ENCODE measurements at places on chromosomes 3 and 15.

DNA sequence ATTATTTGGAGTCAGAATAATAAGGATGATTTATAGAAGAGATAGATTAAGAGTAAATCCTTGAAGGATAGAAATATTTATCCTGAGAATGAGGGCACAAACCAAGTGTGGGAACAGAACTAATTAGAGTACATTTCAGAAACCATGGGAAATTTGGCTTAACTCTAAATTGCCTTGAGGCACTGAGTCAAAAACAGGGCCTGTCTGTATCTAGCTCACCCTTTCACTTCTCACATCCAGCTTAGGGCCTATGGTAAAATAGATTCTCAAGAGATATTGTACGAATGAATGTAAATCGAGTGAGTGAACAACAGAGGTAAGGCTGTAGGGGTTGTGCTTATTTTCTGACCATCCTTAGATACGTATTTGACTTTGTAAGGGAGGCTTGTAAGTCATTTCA, 586.1 kb upstream of the DPPA4 start:
- DNase-seq: no peak

- no peak for DNase-seq
These were observed 3.3 kb downstream of the RHCG start for GRCh38 chr15:89492934-89493631.

- DNase-seq: peak; percentile 69
These were observed 23.3 kb downstream of the ST3GAL6 start for GRCh38 chr3:98786364-98787006.

- DNase-seq: no peak
These were observed 79.2 kb downstream of the CNTN3 start for GRCh38 chr3:74535281-74535680.

DNA sequence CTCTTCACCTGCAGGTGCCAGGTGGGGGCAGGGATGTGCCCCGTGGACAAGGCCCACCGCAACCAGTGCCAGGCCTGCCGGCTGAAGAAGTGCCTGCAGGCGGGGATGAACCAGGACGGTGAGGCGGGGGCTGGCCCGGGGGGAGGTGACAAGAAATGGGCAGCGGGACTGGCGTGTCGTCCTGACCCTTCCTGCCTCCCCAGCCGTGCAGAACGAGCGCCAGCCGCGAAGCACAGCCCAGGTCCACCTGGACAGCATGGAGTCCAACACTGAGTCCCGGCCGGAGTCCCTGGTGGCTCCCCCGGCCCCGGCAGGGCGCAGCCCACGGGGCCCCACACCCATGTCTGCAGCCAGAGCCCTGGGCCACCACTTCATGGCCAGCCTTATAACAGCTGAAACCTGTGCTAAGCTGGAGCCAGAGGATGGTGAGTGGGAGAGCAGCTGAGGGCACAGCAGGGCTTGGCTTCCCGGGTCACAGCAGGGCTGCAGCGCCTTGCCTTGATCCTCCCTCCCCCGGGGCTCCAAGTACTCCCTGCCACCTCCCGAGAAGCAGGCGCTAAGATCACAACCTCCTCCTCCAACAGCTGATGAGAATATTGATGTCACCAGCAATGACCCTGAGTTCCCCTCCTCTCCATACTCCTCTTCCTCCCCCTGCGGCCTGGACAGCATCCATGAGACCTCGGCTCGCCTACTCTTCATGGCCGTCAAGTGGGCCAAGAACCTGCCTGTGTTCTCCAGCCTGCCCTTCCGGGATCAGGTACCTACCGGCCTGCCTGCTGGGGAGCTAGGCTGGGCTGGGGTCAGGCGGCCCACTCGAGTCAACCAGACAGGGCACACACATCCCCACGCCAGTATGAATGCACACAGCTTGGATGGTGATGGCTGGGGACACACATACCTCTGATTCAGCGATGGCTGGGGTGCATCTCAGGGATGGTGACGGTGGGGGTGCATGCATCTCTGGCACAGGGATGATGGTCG, 1.7 kb downstream of the NR2E3 start:
- DNase-seq: no peak

DNA sequence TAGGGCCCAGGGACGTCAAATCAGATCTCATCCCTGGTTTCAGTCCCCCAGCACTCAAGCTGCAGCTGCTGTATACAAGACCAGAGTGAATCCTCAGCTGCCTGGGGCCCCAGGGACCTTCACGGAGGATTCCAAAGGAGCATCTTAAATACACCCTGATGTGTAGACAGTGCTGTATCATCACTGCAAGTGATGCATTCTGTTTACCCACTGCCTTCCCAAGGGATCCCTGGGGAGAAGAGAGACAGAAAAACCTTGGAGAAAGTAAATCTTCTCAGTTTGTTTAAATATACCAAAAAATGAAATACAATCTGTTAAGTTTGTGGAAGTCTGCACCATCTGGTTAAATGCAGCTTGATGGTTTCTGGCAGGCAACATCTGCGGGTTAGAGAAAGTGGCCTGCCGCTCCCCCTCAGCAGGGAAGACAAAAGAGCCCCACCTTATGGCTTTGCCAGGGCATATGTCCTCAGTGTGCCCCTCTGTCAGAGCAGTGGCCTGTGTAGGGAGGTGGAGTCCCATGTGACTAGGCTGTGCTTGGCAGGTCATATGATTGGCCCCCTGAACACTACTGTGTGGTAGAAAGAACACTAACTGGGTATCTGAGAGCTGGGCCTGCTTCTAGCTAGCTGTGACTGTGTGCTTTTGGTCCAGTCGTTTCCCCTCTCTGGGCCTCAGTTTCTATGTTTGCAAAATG, 222.2 kb upstream of the TRIM42 start:
- no peak for DNase-seq

GRCh38 chr3:76134166-76134565, 348.8 kb upstream of the ZNF717 start:
- DNase-seq: no peak

DNA sequence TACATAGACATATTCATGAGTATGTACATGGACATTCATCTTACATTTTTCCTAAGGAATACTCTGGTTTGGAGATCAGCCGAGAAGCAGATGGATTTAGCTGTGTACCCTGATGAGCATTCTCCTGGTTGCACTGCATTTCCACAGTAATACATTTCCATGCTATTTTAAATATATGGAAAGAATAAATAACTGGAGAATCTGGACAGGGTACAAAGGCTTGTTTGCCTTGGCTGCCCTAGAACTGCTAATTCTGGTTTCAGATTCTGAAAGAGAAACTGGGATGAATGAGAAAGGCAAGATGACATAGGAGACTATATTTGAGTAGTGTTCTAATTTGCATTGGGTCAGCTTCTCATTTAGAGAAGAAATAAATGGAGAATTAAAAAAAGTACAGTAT, 190.8 kb upstream of the FAM3D start:
- no peak for DNase-seq

- DNase-seq: no peak
These were observed 143.8 kb downstream of the SV2B start for GRCh38 chr15:91243826-91244225.

DNA sequence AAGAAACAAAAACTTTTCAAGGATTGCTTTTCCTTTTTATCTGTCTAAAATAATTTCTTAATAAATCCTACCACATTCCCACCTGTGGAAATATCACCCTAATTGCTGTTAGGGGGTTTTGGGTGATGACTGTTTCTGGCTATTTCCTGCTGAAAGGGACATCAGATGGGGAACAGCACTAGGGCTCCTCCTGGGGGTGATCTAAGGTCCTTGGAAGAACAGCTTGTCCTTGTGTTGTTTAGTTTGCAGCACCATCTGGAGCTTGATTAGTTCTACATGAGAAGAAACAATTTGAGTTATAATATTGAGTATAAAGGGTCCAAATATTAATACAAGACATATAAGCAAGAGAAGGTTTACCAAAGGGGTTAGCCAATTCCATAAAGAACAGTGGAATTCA, 18.7 kb downstream of the OR5H15 start:
- DNase-seq: no peak

DNA sequence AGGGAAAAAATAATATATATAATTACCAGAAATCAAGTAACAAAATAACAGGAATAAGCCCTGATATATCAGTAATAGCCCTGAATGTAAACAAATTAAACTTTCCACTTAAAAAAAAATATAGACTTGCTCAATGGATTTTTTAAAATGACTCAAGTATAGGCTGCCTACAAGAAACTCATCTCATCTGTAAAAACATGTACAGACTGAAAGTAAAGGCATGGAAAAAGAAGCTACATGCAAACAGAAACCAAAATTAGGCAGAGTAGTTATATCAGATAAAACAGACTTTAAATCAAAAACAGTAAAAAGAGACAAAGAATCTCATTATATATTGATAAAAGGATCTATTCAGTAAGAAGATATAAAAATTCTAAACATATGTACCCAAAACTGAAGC, 82.4 kb upstream of the STT3B start:
- no peak for DNase-seq

DNA sequence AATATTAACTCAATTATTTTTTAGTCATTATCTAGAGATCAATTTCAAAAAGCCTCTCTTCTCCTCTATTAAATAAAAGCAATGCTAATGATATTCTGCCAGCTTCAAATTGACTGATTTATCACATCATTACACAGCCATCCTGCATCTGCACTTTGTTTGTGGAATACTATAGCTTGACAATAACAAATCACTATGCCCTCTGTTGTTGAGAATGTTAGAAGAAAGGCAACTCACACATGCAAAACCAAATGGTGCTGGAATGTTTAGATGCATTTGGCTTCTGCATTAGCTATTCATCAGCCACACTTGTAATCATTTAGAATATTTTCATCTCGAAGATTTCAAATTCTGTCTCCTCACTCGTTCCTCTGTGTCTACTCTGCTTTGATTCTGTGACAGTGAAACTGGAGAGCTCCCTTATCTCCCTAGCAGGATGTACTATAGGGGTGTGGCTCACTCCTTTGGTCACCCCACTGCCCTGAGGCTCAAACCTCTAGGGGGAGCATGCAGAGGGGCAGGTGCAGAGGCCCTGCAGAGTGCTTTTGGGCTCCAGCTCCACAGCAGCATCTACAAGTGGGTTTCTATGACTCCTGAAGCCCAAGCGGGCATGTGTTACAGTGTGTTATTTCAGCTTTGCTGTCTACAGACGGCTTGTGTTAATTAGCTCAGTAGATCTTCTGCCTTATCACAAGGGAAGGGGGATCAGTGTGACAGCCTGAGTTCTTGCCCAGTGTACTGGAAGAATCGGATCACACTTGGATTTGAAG, 454.1 kb upstream of the BCHE start:
- DNase-seq: peak; percentile 40

- DNase-seq: no peak
These were observed 281.3 kb downstream of the FGF12 start for GRCh38 chr3:192445770-192446644.

- DNase-seq: peak; percentile 65
These were observed 16.8 kb downstream of the ATG7 start for GRCh38 chr3:11288786-11289637.

DNA sequence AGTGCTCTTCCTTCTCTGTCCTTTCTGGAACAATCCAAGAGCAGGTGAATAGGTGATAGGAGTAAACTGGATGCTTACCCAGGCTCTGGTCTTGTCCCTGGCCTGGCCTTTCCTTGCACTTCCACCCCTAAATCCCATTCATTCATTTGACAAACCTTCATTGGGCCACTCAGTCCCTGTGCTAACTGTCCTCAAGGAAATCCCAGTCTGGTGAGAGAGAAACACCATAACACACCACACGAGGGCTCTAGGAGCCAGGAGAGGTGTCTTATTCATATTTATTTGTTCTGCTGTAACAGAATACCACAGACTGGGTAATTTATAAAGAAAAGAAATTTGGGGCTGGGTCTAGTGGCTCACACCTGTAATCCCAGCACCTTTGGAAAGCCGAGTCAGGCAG, 22.8 kb downstream of the EFCC1 start:
- peak; percentile 63 for DNase-seq

GRCh38 chr15:24933716-24934115, 21.1 kb upstream of the SNRPN start:
- no peak for DNase-seq

- no peak for DNase-seq
These were observed 139.0 kb upstream of the SLC2A2 start for GRCh38 chr3:171165499-171165921.

GRCh38 chr15:38620098-38620497, 55.5 kb upstream of the RASGRP1 start:
- no peak for DNase-seq

DNA sequence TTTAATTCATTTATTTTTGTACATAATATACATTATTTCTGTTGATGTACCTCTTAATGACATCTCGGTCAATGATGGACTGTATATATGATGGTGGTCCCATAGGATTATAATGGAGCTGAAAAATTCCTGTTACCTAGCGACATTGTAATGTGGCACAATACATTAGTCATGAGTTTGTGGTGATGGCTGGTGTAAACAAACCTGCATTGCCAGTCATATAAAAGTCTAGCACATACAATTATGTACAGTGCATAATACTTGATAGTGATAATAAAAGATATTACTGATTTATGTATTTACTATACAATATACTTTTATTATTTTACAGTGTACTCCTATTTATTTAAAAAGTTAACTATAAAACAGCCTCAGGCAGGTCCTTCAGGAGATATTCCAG, 15.1 kb downstream of the TTC14 start:
- DNase-seq: no peak

DNA sequence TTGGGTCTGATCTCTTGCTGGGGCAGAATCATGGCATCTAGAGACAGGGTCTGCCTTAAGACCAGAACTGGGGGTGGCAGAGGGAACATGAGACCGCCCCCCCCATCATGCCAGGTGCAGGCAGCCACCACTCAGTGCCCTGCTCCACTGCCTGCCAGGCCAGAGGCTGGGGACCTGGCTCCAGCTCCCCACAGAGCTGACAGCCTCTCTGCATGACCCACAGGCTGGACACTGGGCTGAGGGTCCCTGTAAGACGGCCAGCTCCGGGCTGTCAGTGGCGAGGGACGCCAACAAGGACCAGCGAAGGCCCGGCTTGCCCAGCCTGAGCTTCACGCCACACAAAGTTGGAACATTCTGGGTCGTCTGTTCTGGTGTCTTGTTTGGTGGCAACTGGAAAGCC, 145.6 kb downstream of the NSMCE3 start:
- no peak for DNase-seq

- no peak for DNase-seq
These were observed 64.6 kb downstream of the LPP start for GRCh38 chr3:188218603-188219002.

DNA sequence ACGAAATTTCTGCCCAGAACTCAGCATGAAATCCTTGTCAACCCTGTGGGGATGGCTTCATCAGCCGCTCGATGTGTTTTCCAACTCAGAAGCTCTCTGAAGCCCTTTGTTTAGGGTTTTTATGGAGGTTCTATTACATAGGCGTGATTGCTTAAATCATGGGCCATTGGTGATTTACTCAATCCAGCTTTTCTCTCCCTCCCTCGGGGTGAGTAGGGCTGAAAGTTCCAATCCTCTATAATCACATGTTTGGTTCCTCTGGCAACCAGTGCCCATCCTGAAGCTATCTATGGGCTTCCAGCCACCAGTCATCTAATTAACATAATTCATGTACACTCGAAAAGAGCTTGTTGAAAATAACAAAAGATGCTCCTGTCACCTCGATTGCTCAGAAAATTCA, 51.6 kb downstream of the GATM start:
- no peak for DNase-seq

DNA sequence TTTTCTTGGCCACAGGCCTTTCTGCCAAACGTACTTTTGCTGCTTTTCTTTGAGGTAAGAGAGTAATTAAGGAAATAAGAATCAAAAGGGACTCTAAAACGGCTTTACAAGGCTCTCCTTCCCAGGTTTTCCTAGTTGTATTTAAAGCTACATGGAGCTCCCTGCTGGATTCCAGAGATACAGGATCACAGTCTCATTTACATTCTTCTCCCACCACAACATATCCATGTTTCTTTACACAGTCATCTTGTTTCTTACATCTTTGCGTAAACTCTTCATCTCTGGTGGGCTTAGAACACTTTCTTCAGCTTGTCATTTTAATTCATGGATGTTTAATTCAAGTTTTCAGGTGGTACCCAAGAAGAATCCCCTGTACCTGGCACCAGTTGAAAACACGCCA, 117.6 kb upstream of the BFSP2 start:
- no peak for DNase-seq
